ENCODE measurements at places on chromosomes 16 and 17. TPM values are rescaled to one million over a fixed set of nuclear protein-coding genes. Genes with fewer than 3 reads are reported as not detected.

The KNOP1 gene
- 42.2 TPM for total RNA-seq

The GABARAPL2 gene
- 85.8 TPM for total RNA-seq

The LPO gene
- not detected for total RNA-seq

The CDR2L gene
- total RNA-seq, result 75.0 TPM

The LDHD gene
- 0.87 TPM for total RNA-seq

The GNAO1 gene
- total RNA-seq, result 1.2 TPM

The SLC12A3 gene
- total RNA-seq, result not detected

The TEN1 gene
- total RNA-seq, result 24.6 TPM

The EVPLL gene
- total RNA-seq, result not detected

The RASD1 gene
- total RNA-seq, result 3.1 TPM

The STX4 gene
- 56.8 TPM for total RNA-seq

The CACNG1 gene
- total RNA-seq, result 0.21 TPM

The SLC26A11 gene
- total RNA-seq, result 13.4 TPM

The ASIC2 gene
- 1.9 TPM for total RNA-seq

The PRAC2 gene
- total RNA-seq, result not detected

The ABCA6 gene
- total RNA-seq, result 0.03 TPM

The CNGB1 gene
- 0.06 TPM for total RNA-seq

The CCL11 gene
- total RNA-seq, result not detected

The TBX6 gene
- total RNA-seq, result 0.24 TPM

The PHAF1 gene
- total RNA-seq, result 25.6 TPM

The KREMEN2 gene
- total RNA-seq, result 2.5 TPM

The C1QL1 gene
- 28.1 TPM for total RNA-seq

The ABCA3 gene
- 20.2 TPM for total RNA-seq

The FADS6 gene
- 0.09 TPM for total RNA-seq

The TMIGD1 gene
- total RNA-seq, result not detected

The ABI3 gene
- total RNA-seq, result not detected

The BAIAP2 gene
- total RNA-seq, result 129 TPM

The TMC5 gene
- total RNA-seq, result 4.8 TPM

The PRSS21 gene
- total RNA-seq, result not detected
